ENCODE measurements at places on chromosomes 5 and 9. TPM values are rescaled to one million over a fixed set of nuclear protein-coding genes. Genes with fewer than 3 reads are reported as not detected.

The ORM2 gene
- not detected for total RNA-seq

The HAVCR2 gene
- 5.1 TPM for total RNA-seq

The ANXA2R gene
- total RNA-seq: 61.4 TPM

The CPLANE1 gene
- 12.4 TPM for total RNA-seq

Data from naive thymus-derived CD4-positive, alpha-beta T cell (primary cell).